ENCODE measurements at places on chromosomes 12 and 14.

DNA sequence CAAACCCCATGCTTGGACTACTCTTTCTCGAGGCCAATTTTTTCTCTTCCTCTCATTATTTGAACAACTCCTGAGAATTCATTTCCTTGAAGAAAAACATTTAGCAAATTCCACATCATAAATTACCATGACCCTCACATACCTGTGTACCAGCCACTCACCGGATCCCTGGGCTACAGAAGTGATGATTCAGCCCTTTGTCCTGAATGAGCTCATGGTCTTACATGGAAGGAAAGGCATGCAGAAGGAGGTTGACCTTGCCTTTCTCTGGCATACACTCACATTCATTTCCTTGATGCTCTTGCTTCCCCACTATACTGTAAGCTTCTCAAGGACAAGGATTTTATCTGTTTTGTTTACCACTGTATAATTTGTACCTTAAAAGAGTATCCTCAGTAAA is 191.5 kb downstream of the SLC5A8 start:
- DNase-seq: peak; percentile 25

DNA sequence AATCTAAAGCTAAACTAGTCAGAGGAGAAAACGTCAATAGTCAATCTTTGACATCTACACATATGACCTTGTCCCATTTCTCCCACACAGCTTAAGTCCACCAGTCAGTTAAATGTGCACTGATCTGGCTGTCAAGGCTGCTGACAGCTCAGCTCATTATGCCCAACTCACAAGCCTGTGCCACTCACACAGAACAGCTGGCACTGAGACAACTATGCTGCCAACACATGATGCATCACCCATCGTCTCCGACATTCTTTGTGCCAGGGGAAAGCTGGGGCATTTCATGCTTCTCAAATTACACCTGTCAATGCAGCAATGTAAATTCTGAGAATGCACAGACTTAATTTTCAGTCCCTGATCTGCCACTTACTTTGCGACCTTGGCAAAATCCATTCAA is 25.3 kb downstream of the GNS start:
- no peak for DNase-seq

DNA sequence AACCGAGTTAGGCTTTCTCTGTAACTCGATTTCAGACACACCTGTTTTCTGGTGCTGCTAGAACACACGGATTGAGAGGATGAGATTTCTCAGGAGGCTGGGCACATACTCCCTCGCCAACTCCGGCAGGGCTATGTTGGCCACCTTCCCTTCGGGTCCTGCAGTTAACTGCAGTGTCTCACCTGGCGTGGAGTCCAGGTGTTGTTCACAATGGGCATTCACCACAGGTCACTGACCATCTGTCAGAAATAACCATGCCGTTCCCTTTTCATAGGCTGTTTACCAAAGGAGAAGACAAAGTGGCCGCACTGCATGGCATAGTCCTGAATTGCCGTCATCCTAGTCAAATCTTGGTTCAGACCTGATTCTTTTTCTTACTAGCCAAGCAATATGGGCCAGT is 5.5 kb upstream of the KCNH3 start:
- no peak for DNase-seq

DNA sequence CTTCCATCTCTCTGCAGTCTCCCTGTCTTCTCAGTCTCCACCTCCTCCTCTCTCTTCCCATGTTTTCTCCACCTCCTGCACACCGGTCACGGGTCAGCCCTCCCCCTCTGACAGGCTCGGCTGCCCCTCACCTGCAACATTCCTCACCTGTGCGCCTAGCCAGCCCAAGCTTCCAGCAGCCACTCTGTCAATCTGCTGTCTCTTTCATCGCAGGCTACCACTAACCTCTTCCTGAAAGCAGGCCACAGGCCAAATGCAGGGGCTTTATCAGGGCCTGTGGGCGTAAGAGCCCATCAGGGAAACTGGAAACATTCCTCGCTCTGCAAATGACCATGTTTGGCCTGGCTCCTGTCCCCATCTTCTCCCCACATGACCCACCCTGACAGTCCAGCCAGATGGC is 34.5 kb downstream of the CMKLR1 start:
- DNase-seq: no peak

DNA sequence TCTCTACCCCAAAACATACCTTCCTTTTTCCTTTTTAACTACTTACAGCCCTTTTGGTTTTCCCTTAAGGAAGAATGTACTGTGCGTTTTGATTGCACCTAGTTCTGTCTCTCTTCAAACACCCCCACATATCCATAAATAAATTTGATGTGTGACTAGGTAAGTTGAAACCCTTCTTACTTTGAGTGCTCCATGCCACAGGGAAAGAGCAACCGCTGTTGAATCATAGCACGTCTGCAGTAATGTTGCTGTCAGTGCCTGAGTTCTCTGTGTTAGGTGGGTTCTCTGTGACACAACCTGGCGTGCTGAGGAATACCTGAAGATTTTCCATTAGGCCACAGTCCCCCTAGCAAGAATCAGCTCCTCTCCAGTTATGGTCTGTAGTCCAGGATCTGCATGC is 102.1 kb downstream of the FIGNL2 start:
- DNase-seq: no peak

GRCh38 chr12:106696681-106697417 is 77.6 kb upstream of the RIC8B start:
- DNase-seq: no peak

- no peak for DNase-seq
These were observed 1.0 kb downstream of the DGKA start for GRCh38 chr12:55931780-55932550.

GRCh38 chr12:118034429-118035189 is 18.1 kb downstream of the RFC5 start:
- peak; percentile 33 for DNase-seq

- no peak for DNase-seq
These were observed 77.7 kb upstream of the KITLG start for GRCh38 chr12:88658009-88658408.

- DNase-seq: no peak
These were observed 12.9 kb upstream of the FAM181A start for GRCh38 chr14:93914278-93914677.

DNA sequence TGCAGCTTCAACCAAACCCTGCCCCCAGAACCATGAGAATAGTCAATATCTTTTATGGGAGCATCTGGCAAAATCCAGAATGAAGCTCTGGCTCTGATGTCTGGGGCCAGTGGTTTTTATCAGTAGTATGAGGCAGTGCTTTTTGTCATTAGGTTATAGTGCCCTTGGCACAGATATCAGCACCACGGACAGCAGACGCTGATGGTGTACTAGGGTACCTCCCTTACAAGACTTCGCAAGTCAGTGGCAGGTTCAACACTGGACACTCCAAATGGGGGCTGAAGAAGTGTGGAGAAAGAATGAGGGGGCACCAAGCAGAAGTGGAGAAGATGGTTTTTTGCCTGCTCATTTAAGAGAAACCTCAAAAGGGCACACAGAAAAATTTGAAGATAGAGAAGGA is 68.2 kb upstream of the E2F7 start:
- DNase-seq: no peak

- DNase-seq: no peak
These were observed 1025.7 kb upstream of the TMEM132C start for GRCh38 chr12:127241072-127241817.

DNA sequence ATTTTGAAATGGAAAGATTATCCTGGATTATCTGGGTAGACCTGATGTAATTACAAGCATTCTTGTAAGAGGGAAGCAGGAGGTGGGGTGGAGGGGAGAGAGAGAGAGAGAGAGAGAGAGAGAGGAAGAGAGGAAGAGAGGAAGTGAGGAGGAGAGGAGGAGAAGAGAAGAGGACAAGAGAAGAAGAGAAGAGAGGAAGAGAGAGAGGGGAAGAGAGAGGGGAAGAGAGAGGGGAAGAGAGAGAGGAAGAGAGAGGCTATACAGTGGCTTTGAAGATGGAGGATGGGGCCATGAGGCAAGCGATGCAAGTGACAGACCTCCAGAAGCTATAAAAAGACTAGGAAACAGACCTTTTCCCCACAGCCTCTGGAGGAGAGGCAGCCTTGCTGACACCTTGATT is 13.7 kb upstream of the CHST11 start:
- DNase-seq: no peak

- no peak for DNase-seq
These were observed 16.8 kb downstream of the OR4K1 start for GRCh38 chr14:19947413-19948090.

- no peak for DNase-seq
These were observed 111.9 kb downstream of the CALM1 start for GRCh38 chr14:90508536-90509254.

- no peak for DNase-seq
These were observed 316.2 kb downstream of the VRK1 start for GRCh38 chr14:97113339-97113738.

- DNase-seq: no peak
These were observed 12.1 kb upstream of the LTA4H start for GRCh38 chr12:96047229-96048211.

- DNase-seq: no peak
These were observed 105.1 kb downstream of the STXBP6 start for GRCh38 chr14:24944800-24945199.

GRCh38 chr14:34237081-34237480 is 225.0 kb downstream of the SPTSSA start:
- DNase-seq: no peak

- DNase-seq: no peak
These were observed 219.7 kb upstream of the BTG1 start for GRCh38 chr12:92365333-92365732.

GRCh38 chr14:90191585-90191984 is 64.8 kb upstream of the PSMC1 start:
- no peak for DNase-seq

GRCh38 chr14:104659764-104660523 is 29.5 kb upstream of the INF2 start:
- no peak for DNase-seq

DNA sequence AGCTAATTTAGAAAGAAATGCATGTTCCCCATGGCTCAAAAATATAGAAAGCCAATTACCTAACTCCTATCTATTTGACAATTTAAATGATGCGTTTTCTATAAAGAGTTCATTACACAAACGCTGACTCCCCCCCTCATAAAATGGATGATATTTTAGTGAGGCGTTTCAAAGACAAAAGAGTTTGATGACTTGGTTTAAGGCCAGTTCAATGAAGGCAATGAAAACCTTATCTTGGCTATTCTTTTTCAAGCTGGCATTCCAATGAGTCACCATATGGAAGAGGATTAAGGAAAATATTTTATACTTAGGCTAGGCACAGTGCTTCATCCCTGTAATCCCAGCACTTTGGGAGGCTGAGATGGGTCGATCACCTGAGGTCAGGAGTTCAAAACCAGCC is 62.7 kb downstream of the HMGA2 start:
- no peak for DNase-seq

- DNase-seq: no peak
These were observed 633 bp downstream of the STX2 start for GRCh38 chr12:130838284-130838950.

DNA sequence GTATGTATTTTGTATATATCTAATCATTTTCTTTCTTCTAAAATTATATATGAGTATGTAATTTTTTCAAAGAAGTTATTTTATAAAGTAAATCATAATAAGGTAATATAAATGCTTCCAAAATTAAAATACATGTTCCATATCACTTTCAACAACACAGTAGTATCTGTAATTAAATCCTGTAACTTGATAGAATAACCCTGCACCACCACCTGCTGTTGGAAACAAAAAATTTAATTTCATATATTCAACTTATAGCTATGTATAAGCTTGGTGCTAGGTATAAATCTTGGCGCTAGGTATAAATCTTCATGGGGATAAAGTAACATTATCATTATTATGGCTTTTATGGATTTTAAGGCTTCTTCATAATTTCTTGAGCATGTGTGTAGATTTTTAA is 149.7 kb upstream of the DCN start:
- DNase-seq: no peak

- no peak for DNase-seq
These were observed 147.2 kb downstream of the KSR2 start for GRCh38 chr12:117821480-117822175.

DNA sequence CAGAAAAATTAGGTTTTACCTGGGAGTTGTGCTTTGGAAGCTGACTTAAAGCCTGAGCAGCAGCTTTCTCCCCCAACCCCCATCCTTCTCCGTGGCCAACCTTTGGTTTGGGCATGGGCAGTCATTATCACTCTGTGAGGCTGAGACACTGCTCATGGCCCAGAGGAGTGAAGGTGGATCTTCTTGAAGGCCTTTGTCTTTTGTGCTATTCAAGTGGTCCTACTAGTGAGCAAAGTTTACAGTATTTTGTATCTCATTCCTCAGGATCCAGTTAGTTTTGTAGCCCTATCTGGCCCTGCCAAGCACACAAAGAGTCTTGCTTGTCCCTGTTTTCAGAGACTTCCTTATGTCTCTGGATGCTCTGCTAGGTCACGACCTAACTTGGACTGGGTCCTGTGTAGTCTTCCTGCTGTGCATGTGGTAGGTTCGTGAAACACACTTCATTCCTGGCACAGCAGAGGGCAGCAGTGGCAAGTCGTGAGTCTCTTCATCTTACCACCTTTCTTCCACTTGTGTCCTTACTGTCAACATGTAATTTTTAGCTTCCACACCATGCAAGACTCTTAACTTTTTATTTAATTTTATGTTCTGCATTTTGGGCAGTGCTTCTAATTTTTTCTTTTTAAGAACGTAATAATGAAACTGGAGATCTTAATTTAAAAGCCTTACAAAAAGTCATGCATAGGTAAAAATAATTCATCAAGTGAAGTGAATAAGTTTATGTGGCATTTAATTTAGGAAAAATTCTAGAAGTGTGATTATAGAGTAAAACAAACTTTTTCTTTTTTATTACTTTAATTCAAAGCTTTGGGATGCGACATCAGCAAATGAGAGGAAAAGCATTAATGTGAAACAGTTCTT is 53.7 kb downstream of the APAF1 start:
- DNase-seq: no peak

DNA sequence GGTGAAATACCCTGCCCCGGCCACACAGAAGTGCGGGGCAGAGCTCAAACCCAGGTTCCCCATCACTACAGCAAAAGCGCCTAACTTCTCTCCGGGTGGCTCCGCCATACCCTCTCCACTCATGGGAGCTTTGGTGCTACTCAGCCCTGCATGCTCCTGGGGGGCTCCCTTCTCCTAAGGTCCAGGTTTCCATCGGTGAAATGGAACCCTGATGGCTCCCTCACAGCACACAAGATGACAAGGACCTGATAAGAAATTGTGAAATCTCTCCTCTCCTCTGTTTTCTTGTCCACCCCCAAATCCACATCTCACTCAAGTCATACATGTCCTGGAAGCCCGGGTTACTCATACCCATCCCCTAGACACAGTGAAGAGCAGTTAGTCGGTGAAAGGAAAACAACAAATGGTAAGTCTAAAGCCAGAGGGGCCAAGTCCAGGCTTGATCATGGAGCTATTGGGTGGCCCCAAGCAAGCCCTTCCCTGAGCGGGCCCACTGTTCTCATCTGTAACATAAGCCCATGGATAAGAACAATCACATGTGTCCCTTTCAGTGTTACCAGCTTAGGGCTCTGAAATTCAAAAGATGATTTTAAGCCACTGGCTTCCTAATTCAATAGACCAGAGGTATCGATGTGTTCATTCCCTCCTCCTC is 317.5 kb downstream of the BCL11B start:
- no peak for DNase-seq

- DNase-seq: no peak
These were observed 35.2 kb downstream of the PRIMA1 start for GRCh38 chr14:93752980-93753561.

GRCh38 chr12:112980491-112981158 is 2.3 kb downstream of the OAS2 start:
- DNase-seq: no peak
